Hematopoietic multipotent progenitor cell treated with erythropoietin and hydrocortisone succinate and interleukin-3 and kit ligand, for 15 days (in vitro differentiated cells): ENCODE measurements at places on chromosomes 1 and 21.

DNA sequence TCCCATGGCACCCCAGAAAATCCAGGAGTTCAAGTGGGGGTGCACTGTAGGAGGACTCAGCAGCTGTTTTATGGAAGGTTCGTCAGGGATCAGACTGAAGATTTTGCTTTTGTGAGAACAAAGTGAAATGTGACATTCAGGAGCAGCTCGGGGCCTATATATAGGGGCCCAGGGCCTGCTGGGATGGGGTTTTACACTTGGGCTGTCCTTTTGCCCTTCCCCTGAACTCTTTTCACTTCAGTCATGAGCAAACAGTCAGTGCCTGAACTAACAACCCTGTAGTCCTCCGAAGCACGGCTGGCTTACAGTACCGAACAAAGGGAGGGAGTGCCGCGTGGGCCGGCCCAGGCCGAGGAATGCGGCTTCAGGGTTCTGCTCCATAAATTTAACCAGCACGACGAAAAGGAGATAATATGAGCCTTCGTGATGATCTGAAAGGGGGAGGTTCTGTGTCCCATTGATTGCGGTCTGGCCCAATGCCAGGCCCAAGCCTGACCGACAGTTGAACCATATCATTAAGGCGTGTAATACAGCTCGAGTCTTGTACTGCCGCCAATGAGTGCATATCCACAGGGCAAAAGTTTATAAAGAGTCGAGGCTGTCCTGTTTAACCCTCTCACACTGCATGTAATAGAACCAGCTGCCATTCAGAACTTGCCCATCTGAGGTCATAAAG is 139.9 kb downstream of the DHRS3 start:
- peak; percentile 83 for DNase-seq

GRCh38 chr1:52668711-52669110 is 29.4 kb downstream of the COA7 start:
- no peak for DNase-seq

GRCh38 chr1:30751830-30752650 is 5.5 kb downstream of the LAPTM5 start:
- no peak for DNase-seq

GRCh38 chr1:117658676-117659075 is 52.8 kb downstream of the TENT5C start:
- no peak for DNase-seq

GRCh38 chr21:39115576-39116235 is 67.5 kb downstream of the PSMG1 start:
- no peak for DNase-seq

DNA sequence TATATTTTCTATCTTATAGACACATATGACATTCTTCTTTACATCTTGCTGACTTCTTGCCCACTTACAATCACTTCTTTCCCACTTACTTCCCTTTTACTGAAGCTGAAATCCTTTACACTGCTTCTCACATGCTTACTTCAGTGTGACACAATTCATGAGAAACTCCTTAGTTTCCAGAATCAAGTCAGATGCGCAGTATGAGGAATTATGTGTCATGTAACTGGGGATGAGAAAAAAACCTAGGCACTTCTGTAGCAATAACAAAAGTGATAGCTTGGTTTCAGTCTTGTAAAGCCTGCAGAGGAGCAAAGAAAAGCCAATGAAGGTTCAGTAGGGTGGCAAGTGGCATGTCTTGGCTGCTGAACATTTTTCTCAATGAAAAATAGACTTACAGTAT is 566.2 kb upstream of the RGS18 start:
- no peak for DNase-seq

- DNase-seq = no peak
Measured at GRCh38 chr1:39525366-39526165, 34.1 kb downstream of the BMP8A start.

- DNase-seq = peak; percentile 40
Measured at GRCh38 chr1:113811156-113811887, 954 bp downstream of the RSBN1 start.

GRCh38 chr1:207883104-207883651 is 27.7 kb downstream of the CD34 start:
- DNase-seq = no peak

DNA sequence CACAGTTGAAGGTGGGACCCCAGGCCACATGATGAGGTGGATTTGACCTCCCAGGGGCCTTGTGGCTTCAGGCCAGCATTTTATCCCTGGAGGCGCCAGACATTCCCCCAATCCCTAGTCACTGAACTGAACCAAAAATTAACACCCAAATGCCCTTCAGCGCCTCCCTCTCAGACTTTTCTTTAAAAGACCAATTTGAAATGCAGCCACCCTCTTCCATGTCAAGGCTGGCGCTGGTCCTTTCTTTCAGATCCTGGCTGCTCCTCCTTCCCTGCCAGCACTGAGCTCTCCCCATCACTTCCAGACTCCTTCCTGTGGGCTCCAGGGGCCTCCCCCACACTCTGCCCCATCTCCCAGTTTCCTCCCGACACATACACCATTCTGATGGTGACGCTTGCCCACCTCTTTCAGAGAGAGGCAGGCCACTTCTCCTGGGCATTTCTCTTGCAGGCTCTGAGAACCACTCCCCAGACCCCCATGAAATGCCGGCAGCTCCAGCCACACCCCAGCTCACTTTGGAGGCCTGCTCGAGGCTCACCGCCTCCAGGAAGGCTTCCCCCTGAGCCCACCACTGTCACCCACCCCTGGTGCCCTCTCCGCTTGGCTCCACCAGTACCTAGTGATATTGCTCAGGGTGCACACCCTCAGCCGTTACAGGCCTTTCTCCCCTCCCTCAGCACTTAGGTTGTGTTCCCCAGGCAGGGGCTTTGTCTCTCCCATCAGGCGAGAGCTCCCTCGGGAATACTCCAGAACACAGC is 27.0 kb downstream of the NAV1 start:
- DNase-seq = no peak

DNA sequence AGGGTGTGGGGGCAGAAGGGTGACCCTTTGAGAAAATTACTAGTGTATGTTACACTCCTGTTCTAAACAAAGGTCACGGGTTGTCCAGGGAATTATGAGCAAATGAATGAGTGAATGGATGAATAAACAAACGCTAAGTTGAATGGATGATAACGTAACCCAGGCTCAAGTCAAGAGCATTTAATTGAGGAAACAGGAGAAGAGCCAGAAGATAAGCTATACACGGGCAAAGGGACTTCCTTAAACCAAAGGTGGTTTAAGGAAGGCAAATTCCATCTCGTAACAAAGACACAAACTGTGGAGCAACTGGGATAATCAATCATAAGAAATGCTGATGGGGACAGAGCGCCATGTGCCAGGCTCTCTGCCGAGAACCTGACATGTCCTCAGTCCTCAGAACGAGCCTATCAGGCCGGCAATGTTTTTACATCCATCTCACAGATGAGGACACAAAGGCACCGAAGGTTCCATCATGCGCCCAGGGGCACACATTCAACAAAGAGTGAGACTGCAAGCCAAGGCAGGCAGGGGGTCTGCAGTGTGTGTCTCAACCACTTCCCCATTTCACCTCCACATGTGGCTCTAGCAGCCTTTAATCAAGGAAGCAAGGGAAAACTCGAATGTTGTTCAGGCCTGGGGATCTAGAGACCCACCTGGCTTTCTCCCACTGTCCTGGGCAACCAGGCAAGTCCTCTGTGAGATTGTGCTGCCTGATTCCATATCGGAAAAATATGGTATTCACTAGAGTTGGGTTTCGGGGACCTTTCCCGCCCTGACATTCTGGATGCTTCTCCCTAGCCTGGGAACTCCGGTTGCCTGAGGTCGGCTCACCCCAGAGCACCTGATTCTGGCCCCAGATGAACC is 126.8 kb upstream of the EDN2 start:
- DNase-seq = no peak

DNA sequence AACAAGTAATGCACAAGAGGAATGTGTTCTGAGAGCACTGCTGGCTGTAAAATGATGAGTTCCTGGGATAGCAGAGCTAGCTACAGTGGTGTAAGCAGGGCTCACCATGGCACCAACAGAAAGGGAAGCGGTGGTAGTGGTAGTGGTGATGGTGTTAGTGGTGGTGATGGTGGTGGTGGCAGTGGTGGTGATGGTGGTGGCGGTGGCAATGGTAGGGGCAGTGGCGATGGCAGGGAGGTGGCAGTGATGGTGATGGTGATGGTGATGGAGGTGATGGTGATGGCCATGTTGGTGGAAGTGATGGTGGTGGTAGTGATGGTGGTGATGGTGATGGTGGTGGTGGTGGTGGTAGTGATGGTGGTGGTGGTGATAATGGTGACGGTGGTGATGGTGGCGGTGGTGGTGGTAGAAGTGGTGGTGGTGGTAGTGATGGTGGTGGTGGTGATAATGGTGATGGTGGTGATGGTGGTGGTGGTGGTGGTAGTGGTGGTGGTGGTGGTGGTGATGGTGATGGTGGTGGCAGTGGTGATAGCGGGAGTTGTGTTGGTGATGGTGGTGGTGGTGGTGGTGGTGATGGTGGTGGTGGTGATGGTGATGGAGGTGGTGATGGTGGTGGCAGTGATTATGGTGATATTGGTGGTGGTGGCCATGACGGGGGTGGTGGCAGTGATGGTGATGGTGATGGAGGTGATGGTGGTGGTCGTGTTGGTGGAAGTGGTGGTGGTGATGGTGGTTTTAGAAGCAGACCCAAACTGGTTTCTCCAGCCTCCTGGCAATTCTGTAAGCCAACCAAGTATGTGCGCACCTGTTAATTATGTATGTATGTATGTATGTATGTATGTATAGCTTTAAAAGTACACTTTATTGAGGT is 254.1 kb downstream of the TRABD2B start:
- no peak for DNase-seq

- no peak for DNase-seq
Measured at GRCh38 chr1:8096105-8097011, 70.2 kb upstream of the ERRFI1 start.

DNA sequence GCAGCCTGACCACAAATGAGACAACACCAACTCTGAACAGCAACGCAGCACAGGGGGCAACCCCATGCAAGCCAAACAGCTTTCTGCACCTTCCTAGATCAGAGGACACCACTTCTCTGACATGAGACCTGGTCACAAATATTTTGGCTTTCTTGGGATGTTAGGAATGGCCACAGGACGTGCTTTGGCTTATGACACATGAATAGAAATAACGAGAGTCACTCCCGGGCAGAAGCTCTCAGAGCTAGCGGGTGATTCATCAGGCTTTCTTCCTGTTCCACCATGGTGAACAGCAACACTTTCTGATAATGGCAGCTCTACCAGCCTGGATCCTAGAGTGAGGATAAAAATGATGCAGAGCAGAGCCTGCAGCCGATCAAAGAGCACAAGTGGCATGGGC is 39.4 kb downstream of the PAFAH2 start:
- DNase-seq = no peak

GRCh38 chr1:170284016-170284415 is 138.3 kb downstream of the NTMT2 start:
- DNase-seq = no peak

DNA sequence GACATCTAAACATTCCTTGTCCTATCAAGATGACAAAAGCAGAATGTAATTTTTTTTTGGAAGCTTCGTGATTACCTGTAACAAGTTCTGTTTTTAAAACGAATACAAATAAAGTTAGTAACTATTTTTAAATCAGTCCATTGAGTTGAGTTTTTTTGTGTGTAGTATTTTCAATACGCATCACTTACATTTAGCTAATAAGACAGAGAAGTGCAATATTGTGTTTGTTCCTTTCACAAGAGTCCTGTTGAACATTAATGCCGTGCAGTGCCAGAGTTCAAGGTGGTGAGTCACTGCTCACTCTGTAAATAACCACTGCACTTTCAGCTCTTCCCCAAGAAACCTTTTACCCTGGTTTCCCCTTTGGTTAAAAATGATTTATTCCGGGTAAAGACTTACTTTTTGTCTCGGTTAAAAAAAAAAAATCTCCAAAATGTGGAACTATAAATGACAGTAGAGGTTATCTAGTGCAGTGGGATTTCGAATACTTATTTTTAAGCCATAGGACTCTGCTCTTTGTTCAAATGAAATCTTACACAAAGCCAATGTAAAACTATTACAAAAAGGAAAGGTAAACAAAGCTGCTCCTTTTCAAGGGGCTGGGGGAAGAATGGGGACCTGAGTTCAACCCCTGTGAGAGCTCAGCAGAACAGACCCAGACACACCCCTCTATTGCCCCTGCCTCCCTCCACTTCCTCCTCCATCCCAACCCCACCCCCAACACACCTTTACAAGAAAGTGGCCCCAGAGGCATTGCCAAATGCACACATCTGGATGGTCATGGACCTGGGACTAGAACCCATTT is 14.8 kb upstream of the NCMAP start:
- DNase-seq = no peak

DNA sequence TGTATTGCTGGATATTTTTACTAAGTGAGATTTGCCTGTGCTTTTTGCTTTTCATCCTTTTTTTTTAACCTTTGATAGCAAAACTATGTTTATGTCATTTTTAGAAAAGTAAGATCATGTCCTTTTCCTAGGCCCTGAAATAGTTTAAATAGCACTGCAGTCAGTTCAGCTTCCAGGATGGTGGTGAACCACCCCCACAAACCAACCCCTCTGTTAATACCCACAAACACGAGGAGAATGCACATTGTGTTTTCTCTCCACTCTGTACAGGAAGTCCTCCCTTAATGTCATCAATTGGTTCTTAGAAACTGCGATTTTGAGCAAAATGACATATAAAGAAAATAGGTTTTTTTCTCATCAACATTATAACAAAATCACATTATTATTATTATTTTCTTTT is 117.7 kb upstream of the DSCAM start:
- DNase-seq = no peak

GRCh38 chr1:228081578-228082213 is 812 bp upstream of the ARF1 start:
- DNase-seq = no peak

DNA sequence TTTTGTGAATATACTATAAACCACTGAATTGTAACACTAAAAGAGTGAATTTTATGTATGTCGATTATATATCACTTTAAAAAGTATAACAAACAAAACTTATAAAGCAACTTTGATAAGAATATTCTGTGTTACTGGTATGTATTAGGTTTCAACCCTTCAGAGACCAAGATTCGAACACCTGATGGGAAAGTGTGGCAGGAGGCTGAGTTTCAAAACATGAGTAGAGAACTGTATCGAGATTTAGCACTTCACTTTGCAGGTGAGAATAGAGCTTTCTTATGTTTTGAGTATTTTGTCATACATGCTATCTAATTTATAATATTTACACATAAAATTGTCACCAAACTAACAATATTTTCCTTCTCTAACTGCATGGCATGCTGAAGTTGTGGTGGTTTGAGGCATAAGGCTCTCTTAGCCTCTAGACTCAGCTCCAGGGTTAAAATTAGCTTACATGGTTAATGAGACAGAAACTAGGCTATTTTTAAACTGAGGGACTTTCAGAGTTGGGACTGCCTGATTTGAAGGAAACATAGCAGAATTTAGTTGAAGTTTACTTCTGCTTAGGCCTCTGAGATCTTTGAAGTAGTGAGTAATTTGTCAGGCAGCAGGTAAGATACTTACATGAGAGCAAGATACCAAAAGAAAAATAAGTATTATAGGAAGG is 48.6 kb downstream of the CEP350 start:
- no peak for DNase-seq

- DNase-seq = no peak
Measured at GRCh38 chr1:36561361-36561724, 78.6 kb upstream of the CSF3R start.

DNA sequence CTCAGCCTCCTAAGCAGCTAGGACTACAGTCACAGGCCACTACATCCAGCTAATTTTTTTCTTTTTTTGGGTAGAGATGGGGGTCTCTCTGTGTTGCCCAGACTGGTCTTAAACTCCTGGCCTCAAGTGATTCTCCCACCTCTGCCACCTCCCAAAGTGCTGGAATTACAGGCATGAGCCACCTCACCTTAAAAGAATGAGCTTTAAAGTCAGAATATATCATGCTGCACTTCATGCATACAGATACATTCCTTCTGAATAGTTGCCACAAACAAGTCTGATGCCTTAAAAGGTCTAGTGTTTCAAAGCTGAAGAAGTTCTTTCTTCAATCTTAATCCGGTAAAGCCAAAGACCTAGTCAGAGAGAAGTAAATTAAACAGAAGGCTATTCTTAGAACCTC is 23.8 kb upstream of the CPLANE2 start:
- DNase-seq = no peak
